ENCODE measurements at places on chromosomes 13 and 19. TPM values are rescaled to one million over a fixed set of nuclear protein-coding genes. Genes with fewer than 3 reads are reported as not detected.

FBXO17 gene
- 30.9 TPM for polyA plus RNA-seq

TNFSF11 gene
- not detected for polyA plus RNA-seq

PSG3 gene
- not detected for polyA plus RNA-seq

ZNF709 gene
- 2.7 TPM for polyA plus RNA-seq

BLOC1S3 gene
- polyA plus RNA-seq = 6.1 TPM

SGCG gene
- polyA plus RNA-seq = 70.9 TPM

DNA sequence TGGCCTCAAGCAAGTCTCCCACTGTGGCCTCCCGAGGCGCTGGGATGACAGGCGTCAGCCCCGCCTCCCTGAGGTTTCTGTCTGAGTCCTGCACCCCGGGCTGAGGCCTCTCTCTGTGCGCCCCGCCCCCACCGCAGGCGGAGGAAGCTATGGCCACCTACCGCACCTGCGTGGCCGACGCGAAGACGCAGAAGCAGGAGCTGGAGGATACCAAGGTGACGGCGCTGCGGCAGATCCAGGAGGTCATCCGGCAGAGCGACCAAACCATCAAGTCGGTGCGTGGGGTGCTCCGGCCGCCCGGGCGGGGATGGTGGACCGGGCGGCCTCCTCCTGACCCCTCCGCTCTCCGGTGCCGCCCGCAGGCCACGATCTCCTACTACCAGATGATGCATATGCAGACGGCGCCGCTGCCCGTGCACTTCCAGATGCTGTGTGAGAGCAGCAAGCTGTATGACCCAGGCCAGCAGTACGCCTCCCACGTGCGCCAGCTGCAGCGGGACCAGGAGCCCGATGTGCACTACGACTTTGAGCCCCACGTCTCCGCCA, 12.7 kb downstream of the ARHGAP45 start:
- DNase-seq = no peak

DNA sequence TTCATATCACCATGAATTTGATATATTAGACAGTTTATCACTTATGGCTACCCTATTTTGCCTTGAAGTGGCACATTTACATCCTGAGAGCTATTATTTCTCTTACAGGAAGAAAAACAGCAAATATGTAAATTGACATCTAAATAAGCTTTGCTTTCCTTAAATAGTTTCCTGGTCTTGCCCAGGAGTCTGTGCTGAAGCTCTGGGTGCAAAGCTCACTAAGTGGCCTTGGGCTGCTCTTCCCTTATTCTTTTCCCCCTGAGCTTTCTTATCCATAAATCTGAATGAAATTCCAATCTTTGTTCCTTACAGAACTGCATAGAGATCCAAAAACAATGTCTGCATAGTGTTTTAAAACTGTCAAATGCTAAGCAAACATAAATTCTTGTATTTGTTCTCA, 56.3 kb downstream of the TNFSF13B start:
- no peak for DNase-seq

GRCh38 chr13:18943273-18943672, 238.4 kb downstream of the TUBA3C start:
- no peak for DNase-seq

DNA sequence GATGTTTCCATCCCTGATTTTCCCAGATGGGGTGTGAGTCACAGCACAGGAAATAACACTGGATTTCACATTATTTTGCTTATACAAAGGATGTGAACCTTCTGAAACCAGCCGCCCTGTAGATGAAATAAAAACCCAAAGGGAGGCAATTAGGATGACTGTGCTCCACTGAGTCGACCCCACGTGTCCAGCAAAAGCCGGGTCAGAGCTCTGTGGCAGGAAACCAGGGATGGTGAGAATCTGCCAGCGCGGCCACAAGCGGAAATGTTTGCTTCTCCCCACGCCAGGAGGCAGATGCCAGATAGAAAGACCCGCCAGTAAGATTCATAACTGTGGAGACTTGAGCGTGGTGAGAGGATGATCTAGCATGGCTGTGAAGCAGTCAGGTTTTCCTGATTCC, 764.4 kb downstream of the LIG4 start:
- no peak for DNase-seq

- no peak for DNase-seq
These were observed 14.6 kb downstream of the KCTD15 start for GRCh38 chr19:33811246-33811645.

GRCh38 chr13:41897126-41897525, 63.8 kb downstream of the VWA8 start:
- no peak for DNase-seq

- DNase-seq = no peak
These were observed 34.9 kb downstream of the SIPA1L3 start for GRCh38 chr19:37941782-37942515.

DNA sequence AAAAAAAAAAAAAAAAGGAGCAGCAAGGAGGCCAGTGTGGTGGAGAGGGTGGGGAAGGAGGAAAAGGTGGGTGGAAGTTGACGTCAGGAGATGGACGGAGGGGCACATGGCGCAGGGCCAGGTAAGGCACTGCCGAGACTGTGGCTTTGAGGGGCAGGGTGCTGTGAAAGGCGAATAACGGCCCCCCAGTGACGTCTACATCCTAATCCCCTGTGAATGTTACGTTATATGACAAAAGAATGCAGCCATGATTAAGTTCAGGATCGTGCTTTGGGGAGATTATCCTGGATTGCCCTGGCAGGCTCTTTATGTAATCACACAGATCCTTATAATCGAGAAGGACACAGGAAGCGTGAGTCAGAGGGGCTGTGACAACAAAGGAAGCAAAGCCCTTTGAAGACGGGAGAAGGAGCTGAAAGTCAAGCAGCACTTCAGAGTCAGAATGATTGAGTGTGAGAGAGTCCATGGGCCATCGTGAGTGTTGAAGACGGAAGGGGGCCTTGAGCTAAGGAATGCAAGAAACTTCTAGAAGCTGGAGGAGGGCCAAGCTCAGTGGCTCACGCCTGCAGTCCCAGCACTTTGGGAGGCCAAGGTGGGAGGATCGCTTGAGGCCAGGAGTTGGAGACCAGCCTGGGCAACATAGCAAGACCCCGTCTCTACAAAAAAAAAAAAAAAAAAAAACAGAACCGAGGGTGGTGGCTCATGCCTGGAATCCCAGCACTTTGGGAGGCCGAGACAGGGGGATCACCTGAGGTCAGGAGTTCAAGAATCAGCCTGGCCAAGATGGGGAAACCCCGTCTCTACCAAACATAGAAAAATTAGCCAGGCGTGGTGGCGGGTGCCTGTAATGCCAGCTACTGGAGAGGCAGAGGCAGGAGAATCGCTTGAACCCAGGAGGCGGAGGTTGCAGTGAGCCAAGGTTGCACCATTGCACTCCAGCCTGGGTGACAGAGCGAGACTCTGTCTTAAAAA, 13.8 kb upstream of the CEACAM16 start:
- no peak for DNase-seq

GRCh38 chr19:38515896-38516295, 82.4 kb downstream of the RYR1 start:
- DNase-seq = no peak

DNA sequence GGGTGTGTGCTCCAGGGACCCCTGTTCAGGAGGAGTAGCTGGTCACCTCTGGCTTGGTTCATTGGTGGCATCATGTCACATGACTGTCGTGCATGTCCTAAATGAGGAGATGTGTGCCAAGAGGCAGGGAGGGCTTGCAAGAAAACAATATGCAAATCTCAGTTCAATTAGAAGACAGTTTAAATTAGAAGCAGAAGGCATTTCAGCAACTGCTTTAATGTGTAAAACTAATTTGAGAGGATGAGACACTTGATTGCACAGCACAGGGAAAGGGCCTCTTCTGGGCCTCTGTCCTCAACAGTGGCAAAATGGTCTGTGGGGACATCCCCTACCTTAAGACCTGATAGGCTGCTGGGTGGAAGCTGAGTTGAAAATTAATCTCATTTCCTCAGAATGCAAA, 54.6 kb downstream of the SPATA13 start:
- no peak for DNase-seq

DNA sequence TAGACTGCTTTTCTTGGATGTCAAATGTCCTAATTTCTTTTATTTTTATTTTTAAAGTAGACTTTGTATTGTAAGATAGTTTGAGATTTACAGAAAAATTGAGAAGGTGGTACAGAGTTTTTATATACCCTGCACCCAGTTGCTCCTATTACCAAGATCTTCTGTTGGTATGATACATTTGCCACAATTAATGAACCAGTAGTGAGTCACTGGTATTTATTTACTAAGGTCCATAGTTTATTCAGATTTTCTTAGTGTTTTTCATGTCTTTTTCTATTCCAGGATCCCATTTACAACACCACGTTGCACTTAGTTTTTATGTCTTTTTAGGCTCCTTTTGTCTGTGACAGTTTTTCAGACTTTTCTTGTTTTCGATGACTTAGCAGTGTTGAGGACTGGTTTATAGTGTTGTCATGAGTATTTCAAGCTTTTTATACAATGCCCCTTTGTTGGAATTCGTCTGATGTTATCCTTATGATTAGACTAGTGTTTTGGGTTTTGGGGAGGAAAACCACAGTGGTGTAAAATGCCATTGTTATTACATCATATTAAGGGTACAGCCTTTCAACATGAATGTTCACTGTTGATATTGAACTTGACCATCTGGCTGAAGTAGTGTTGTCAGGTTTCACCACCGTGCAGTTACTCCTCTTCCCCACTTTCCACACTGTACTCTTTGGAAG, 35.9 kb downstream of the COG3 start:
- no peak for DNase-seq

GRCh38 chr19:13797870-13798269, 2.6 kb downstream of the ZSWIM4 start:
- no peak for DNase-seq

DNA sequence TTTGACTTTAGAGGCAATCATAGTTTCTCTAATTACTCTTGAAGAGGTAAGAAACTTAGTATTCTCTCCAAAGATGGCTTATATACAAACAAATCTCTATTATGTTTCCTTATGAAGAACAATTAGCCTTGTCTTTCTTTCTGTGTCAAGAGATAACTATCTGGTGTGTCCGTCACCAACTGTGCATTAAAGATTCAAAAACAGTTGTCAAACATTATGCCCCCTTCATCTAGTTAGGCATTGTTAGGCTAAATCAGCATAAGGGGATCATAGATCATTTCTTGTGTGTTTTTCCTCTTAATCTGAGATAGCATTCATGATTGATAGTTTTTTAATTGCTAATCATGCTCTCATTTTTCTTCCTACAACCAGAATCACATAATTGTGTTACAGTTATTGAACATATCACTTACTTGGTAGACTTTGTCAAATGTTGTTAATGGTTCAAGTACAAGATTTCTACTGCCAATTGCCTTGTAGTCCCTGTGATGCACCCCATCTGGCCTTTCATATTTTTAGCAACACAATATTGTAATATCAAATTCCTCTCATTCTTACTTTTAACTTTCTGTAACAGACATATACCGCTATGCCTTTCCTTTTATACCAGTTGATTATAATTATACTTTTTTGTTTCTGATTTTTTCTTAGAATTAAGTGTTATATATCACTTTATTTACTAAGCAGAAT, 612.7 kb downstream of the SLITRK6 start:
- no peak for DNase-seq

DNA sequence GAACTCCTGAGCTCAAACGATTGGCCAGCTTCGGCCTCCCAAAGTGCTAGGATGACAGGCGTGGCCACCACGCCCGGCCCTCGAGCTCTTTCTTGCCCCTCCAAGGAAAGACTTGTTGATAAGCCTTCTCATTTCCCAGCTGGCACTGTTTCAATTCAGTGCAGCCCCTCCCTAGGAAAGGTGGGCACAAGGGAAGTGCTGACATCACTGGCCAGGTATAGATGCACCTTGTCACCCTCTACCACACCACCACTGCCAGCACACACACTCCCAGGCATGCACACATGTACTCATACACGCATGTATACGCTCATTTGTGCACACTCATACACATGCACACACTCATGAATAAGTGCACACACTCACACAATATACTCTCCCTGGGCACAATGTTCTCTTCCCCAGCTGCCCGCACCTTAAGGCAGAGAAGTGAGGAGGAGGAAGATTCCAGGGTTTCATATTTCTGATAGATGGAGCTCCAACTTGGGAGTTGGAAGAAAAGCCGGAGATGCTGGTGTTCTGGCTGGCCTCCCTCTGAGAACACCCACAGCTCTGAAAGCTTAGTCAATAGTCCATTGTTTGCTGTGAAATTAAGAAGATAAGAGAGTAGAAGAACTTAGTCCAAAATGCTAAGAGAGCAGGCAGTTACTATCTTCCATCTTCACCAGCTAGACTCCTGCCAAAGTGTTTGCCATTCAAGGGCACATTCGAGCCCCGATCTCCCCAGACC, 196.7 kb downstream of the FOXO1 start:
- no peak for DNase-seq

DNA sequence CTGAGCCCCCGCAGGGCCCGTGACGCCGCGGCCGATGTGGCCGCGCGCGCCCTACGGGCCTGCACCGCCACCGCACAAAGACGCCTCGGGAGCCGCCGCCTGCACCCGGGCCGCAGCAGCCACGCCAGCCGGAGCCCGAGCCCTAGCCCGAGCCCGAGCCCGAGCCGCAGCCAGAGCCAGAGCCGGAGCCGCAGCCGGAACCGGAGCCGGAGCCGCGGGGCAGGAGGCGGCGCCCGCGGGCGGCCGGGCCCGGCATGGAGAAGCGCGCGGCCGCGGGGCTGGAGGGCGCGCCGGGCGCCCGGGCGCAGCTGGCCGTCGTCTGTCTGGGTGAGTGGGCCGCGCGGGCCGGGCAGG, 379 bp downstream of the LRP3 start:
- DNase-seq = no peak

- no peak for DNase-seq
These were observed 98.8 kb upstream of the SERP2 start for GRCh38 chr13:44274771-44275205.

DNA sequence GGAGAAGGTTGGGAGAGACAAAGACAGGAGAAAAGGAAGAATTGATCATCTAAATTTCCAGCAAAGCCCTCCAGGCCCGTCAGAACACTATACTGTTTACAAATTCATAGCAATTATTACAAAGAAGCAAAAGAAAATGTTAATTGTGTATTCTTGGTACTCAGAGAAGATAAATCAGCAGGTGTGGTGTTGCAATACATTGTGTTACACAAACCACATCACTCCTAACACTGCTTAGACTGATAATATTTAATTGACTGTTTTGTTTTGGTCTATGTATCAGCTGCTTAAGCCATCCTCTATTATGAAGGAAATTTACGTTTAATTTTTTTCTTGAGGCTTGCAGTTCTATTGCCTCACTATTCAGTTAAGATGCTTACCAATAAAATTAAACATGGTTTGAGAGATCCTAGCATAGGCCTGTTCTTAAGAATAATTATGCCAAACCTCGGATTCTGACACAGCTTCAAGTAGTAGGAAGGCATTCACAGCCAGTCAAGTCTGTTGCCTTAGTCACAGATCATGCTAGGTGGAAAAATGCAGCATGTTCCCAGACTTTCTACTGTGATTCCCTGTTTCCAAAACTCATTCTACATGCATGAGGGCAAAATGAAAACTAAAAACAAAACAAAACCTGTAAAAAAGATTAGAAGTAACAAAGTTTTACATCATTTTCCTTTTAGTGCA, 129.2 kb downstream of the TBC1D4 start:
- no peak for DNase-seq

DNA sequence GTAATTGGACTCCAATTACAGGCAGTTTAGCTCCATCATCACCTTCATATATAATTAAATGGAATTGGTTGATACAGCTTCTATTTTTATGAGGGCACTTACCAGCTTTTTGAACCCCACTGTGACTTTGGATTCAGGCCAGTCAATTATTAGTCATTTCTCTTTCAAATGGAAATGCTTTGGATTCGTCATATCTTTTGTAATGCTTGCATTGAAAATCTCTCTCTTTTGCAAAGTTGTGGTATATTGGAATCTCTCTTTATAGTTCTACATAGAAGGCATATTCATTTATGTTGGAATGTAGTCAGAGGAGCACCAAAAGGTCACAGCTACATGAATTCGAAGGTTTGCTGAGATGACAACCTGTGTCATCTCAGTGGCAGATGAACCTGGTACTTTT, 1074.3 kb upstream of the SLC10A2 start:
- DNase-seq = no peak

GRCh38 chr13:111469916-111470506, 149.6 kb downstream of the TEX29 start:
- no peak for DNase-seq
